H9 (cell line): ENCODE measurements at places on chromosomes 16 and 17. TPM values are rescaled to one million over a fixed set of nuclear protein-coding genes. Genes with fewer than 3 reads are reported as not detected.

DNA sequence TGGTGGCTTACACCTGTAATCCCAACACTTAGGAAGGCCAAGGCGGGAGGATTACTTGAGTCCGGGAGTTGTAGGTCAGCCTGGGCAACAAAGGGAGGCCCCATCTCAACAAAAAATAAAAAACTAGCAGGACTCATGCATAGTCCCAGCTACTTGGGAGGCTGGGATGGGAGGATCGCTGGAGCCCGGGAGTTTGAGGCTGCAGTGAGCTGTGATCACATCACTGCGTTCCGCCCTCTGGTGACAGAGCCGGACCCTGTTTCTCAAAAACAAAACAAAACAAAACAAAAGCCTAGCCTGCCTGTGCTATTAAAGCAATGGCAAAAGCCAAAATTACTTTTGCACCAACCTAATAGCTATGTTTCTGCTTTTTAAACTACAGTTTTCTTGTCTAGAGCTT lies 1.5 kb downstream of the FCSK start:
- H3K4me3 ChIP-seq = peak overlapping the region; percentile 87
- H3K27ac ChIP-seq = no peak overlapping the region
- H3K27me3 ChIP-seq = no peaks in the 10 kb centered on the region
- H3K4me1 ChIP-seq = no peaks in the 10 kb centered on the region

The FCSK gene
- 6.5 and 7.9 TPM in 2 replicates for total RNA-seq

DNA sequence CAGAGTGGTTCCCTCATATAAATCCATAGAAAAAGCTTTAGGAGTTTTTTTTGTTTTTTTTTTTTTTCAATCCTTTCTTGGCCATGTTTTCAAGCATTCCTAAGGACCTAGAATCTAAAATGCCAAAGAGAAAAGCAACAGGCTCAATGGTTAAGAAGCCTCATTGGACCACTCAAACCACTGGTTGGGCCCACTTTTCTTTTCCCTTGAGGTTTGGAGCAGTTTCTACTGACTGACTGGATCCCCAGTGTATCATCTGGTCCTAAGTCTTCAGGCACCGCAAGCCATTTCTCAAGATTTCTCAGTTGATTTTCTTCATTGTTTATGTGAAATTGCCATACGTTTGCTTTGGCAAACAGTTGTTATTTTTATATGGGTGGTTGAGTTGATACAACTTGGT lies 14.4 kb downstream of the METTL9 start:
- H3K27ac ChIP-seq = no peak overlapping the region
- H3K4me1 ChIP-seq = peaks cover 14% of the 10 kb centered on the region
- no peak for DNase-seq
- no peaks in the 10 kb centered on the region for H3K27me3 ChIP-seq
- H3K36me3 ChIP-seq = peaks cover 8% of the 10 kb centered on the region; the same call in 2 of the 3 replicates

The ANKRD40CL gene
- total RNA-seq = not detected in 2 replicates

GRCh38 chr17:76515274-76515949 lies 14.2 kb upstream of the RHBDF2 start:
- H3K4me3 ChIP-seq = no peak overlapping the region
- H3K27me3 ChIP-seq = no peaks in the 10 kb centered on the region
- H3K27ac ChIP-seq = no peak overlapping the region

DNA sequence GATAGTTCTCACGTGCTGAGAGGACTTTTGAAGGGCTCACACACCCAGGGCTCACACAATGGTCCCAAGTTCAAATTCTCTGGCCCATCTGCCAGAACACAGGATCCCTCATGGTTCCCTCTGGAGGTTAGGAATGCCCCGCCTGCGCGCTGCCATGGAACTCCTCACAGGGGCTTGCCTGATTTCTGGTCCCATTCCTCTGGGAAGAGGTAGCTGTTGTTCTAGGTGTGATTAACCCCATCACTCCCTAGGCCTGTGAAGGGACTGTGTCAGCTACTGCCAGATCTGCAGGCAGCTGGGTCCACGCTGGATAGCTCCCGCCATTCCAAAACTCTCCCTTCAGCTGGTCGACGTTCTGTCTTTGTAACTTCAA lies 2.3 kb upstream of the ARMC5 start:
- no peak for DNase-seq
- H3K36me3 ChIP-seq = no peaks in the 10 kb centered on the region; the same call in 1 of the 2 replicates
- H3K27me3 ChIP-seq = no peaks in the 10 kb centered on the region
- no peak overlapping the region for H3K4me3 ChIP-seq
- peaks cover 9% of the 10 kb centered on the region; the same call in 1 of the 2 replicates for H3K4me1 ChIP-seq
- H3K27ac ChIP-seq = no peak overlapping the region

GRCh38 chr17:1977583-1978395 lies 47.3 kb downstream of the RTN4RL1 start:
- H3K4me3 ChIP-seq = no peak overlapping the region
- H3K4me1 ChIP-seq = no peaks in the 10 kb centered on the region
- H3K27me3 ChIP-seq = no peaks in the 10 kb centered on the region; the same call in 1 of the 2 replicates
- DNase-seq = peak; percentile 84

DNA sequence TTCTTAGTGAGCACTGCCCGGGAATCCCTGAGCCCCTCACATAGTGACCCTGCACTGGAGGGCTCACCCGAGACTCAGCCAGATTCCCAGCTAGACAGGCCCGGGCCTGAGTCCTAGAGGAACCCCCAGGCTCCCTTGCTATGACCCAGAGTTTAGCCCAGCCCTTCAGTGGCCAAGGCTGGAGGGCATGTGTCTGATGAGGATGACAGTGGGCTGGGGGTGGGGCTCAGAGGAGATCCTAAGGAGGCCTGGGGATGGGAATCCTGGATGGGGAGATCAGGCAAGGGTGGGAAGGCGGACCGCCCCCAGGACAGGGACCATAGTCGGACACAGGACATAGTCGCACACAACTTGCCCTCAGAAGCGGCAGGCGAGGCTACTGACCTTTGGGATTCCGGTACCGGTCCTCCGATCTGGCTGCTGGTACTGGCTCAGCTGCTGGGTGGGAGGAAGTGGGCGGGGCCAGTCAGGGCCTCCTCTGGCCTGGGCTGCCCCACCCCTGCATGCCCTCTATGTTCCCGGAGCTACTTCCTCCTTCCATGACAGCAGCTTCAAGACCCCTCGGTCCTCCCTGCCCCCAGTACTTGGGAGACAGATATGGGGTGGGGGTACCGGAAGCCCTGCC lies 1.1 kb downstream of the CD79B start:
- no peaks in the 10 kb centered on the region; the same call in 2 of the 3 replicates for H3K36me3 ChIP-seq
- H3K4me3 ChIP-seq = no peak overlapping the region
- no peak overlapping the region for H3K27ac ChIP-seq
- H3K27me3 ChIP-seq = no peaks in the 10 kb centered on the region
- peak; percentile 91 for DNase-seq

DNA sequence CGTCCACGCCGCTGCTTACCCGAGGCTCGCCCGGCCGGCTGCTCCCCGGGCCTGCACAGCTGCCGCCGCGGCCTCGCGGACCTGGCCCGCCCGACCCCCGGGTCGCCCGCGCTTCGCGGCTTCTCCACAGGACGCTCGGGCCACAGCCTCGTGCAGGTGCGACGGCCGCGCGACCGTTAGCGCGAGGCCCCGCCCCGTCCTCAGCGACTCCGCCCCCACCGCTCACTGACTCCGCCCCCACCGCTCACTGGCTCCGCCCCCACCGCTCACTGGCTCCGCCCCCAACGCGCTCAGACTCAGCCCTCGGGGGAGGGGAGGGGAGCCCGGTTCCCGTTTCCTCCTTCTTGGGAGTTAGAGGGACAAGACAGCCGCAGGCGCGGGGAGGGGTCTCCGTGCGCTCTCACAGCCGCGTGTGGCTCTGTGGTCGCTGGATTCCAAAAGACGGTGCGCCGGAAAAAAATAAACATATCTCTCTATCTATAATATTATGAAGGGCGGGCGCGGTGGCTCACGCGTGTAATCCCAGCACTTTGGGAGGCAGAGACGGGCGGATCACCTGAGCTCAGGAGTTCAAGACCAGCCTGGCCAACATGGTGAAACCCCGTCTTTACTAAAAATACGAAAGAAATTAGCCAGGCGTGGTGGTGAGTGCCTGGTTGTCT lies at the start of gene MEIOB:
MEIOB (minus strand) TSS at position 191 of the 662 bp plus-strand sequence. CDS start 3,989 bp downstream, outside the sequence.
- peak within 1 kb of the TSS; percentile 96 for H3K4me3 ChIP-seq
- DNase-seq = peak; percentile 90
- H3K4me1 ChIP-seq = no peaks in the 10 kb centered on the region

DNA sequence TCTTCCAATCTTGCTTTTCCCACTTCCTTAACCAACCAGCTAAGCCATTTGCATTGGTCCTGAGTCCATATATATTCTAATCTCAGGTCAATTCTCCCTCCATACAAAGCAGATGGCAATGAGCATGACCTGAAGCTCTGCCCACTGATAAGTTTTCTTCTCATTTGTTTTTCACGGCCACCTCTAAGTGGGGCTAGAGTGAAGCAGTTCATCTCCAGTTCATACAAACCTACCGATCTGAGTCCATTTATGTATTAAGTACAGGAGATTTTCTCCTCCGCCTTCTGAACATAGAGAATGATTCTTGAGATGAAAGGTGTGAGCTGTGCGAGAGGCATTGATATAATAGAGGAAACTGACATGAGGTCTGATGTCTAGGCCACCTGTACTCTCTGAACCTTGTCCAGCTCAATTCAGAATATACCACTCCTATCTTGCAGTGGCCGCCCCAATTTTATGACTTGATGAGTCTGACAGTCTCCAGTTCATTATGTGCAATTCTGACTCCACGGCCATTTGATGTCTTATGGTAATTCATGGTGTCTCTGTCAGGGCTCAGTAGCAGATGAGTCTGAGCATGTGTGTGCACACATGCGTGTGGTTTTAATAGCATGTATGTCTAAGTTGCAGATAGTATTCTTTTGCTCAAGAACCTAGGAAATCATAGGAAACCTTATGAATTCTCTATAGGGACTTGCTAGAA lies 329.8 kb downstream of the PMP22 start:
- H3K27ac ChIP-seq = no peak overlapping the region
- H3K36me3 ChIP-seq = no peaks in the 10 kb centered on the region
- DNase-seq = no peak
- H3K27me3 ChIP-seq = no peaks in the 10 kb centered on the region
- no peak overlapping the region for H3K4me3 ChIP-seq
- H3K4me1 ChIP-seq = peaks cover 2% of the 10 kb centered on the region; the same call in 1 of the 2 replicates

GRCh38 chr16:73216932-73217331 lies 169.0 kb upstream of the ZFHX3 start:
- DNase-seq = no peak
- peaks cover 5% of the 10 kb centered on the region; the same call in 1 of the 2 replicates for H3K4me1 ChIP-seq
- no peaks in the 10 kb centered on the region for H3K27me3 ChIP-seq
- H3K4me3 ChIP-seq = no peak overlapping the region

- H3K4me3 ChIP-seq = peak overlapping the region; percentile 2; the same call in 2 of the 3 replicates
- no peak overlapping the region for H3K27ac ChIP-seq
- H3K27me3 ChIP-seq = no peaks in the 10 kb centered on the region
- no peak for DNase-seq
- no peaks in the 10 kb centered on the region for H3K36me3 ChIP-seq
Measured at GRCh38 chr17:60156746-60157145, 7.0 kb downstream of the CA4 start.

GRCh38 chr16:31712064-31712540 lies 161.5 kb upstream of the ZNF267 start:
- peaks cover 51% of the 10 kb centered on the region for H3K36me3 ChIP-seq
- peaks cover 6% of the 10 kb centered on the region; the same call in 1 of the 2 replicates for H3K4me1 ChIP-seq
- peak overlapping the region; percentile 49 for H3K4me3 ChIP-seq
- no peaks in the 10 kb centered on the region for H3K27me3 ChIP-seq
- no peak overlapping the region for H3K27ac ChIP-seq

DNA sequence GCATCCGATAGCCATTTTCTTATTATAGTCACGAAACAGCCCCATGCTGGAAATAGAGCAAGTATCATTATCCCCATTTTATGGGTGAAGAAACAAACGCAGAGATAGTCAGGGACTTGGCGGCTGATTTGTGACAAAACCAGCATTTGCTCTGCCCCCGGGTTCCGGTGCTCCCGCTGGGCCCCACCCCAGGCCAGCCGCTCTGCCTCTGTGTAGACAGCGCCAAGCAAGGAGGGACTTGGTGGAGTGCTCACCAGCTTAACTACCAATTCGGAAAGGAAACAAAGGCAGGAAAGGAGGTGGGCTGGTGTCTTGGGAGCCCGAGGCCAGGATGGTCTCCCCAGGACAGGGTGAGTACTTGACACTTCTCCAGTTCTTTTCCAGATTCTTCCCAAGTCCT lies 10.0 kb downstream of the SRL start:
- H3K27me3 ChIP-seq = no peaks in the 10 kb centered on the region
- no peaks in the 10 kb centered on the region for H3K4me1 ChIP-seq
- DNase-seq = no peak
- no peak overlapping the region for H3K27ac ChIP-seq
- H3K4me3 ChIP-seq = no peak overlapping the region

DNA sequence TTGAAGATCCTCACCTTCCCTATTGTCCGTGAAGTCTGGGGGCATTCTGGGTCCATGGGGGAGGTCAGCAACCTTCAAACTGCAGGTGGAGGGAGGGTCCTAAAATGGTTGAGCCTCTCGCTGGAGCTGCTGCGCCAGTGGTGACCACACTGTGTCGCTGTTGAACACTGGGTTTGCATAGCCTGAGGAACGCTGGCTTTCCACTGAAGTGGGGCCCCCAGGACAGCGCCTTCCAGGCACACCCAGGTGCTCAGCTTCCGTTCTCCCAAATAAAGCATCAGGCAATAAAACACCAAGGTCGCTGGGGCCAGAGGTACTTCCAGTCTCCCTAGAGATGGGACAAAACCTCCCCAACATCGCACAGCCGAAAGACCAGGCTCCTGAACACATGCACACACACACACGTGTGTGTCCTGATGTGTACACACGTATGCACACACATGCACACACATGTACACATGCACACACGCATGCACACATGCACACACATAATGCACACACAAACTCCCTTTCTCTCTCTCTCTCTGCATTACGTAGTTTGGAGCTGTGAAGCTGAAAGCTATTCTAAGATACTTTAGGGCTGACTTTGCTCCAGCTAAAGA lies 120.6 kb downstream of the IRF8 start:
- peak; percentile 66 for DNase-seq
- no peak overlapping the region for H3K4me3 ChIP-seq
- no peak overlapping the region for H3K27ac ChIP-seq
- H3K4me1 ChIP-seq = no peaks in the 10 kb centered on the region
- H3K27me3 ChIP-seq = no peaks in the 10 kb centered on the region
- H3K36me3 ChIP-seq = peaks cover 4% of the 10 kb centered on the region; the same call in 2 of the 3 replicates

DNA sequence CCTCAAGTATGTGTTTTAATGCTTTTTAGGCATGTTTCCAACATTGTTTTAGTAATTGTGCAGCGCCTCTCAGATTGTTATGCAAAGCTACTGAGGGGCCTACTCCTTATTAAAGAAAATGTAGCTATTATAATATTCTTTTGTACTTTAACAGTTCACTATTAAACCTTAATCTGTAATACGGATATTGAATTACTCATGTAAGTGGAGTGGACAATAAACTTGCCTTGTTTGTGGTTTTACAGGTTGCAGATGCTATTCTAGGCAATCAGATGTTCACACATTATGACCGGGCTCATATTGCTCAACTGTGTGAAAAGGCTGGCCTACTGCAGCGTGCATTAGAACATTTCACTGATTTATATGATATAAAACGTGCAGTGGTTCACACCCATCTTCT lies 41.0 kb downstream of the PTRH2 start:
- no peaks in the 10 kb centered on the region for H3K4me1 ChIP-seq
- H3K36me3 ChIP-seq = peaks cover 49% of the 10 kb centered on the region
- no peak overlapping the region for H3K27ac ChIP-seq
- no peak for DNase-seq
- H3K4me3 ChIP-seq = no peak overlapping the region
